ENCODE measurements at places on chromosomes 2 and 18. TPM values are rescaled to one million over a fixed set of nuclear protein-coding genes. Genes with fewer than 3 reads are reported as not detected.

DNA sequence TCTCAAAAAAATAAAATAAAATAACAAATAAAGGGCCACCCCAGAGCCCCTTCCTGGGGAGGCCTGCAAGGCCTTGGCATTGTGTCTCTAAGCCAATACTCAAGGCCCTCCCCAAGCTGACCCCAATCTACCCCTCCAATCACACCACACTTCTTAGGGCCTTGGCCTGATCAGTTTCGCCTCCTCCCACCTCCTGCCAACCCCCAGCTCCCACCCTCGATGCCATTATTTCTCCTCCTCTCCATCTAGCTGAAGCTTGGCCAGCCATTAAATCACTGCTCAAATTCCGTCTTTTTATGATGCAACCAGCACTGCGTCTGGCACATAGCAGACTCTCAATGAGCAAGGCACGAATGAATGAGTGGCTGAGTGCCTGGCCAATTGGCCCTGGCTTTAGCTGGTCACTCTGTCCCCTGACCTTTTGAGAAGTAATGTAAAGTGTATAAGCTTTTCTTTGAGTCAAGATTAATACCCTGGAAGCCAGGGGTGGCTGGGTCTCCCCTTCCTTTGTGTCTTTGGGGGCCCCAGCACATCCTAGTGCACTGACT lies 55.9 kb downstream of the SMAD7 start:
- DNase-seq, result peak; percentile 73

NEU4 gene
- not detected for total RNA-seq

CNTNAP5 gene
- total RNA-seq, result not detected

DNA sequence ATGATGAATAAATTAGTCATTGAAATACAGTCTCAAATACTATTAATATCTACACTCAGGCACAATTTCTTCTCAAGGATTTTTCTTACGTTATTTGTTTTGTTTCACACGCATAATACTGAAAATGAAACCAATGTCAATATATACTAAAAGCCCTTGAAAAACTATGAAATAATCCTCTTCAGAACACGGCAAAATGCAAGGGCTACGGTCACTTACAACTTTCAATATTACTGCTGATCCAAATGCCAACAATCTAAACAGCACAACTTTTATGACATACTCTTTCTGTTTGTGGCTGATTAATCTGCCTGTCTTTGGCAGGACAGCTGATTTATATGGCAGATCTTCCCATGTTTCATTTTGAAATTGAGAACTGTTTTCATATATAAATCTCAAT lies 68.3 kb downstream of the LRPPRC start:
- DNase-seq, result no peak

SCYGR4 gene
- total RNA-seq, result not detected

DNA sequence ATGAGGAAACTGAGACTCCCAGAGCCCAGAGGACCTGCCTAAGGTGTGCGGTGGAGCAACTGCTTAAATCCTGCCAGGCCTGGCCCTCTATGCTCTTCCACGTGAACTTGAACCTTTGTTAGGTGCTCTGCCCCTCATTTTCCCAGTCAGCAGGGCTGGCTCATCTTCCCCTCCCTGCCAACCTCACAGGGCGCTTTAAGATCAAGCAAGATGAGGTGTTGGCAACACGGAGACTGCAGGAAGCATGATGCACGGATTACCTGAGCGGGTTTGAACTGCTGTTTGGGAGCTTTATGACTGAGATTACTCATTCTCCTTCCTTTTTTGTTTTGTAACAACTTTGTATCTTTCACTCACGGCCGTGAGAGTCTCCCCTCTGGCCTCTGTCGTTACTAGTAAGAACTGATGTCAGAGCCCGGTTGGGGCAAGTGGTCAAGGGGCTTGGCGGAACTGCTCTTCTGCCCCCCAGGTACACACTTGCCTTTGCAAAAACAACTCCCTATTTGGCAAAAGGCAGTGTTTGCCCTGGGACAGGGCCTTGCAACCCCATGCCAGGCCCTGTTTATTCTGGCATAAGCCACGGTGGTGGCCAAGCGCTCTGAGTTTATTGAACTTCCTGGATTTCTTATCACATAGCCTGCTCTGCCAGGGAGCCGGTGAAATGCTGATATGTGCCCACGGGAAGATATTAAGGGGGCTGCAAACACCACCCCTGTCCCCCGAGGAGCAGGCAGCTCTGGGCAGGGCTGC lies 127.8 kb downstream of the INHBB start:
- DNase-seq, result no peak

DNA sequence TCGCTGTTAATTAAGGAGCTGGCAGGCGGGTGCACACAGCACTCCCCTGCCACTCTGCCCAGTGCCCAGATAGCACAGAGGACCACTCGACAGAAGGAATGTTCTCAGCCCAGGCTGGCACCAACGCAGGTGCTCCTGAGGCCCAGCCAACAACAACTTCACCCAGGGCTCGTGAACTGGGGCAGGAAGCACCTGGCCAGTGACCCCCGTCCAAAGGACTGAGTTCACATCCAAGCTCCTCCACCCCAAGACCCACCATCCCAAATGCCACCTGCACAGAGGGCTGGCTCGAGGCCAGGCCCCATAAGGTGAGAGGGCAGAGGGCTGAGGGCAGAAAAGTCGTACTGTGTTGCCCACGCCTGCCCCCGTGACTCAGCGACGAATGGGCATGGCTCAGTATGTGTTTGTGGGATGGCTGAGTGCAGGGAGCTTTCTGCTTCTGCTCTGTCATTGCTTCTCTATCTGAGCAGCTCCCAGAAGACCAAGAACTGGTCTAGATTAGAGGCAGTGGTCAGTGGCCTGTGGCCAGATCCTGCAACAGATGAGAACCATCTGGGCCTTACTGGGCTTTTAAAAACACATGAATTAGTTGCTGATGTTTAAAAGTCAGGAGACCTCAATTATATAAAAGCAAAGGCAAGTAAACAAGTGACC lies 68.4 kb downstream of the POLR1A start:
- DNase-seq, result peak; percentile 97
